Cardiac septum (tissue), 1 donor: ENCODE measurements at places on chromosomes 13 and 19. TPM values are rescaled to one million over a fixed set of nuclear protein-coding genes. Genes with fewer than 3 reads are reported as not detected.

- DNase-seq = peak; percentile 95
Measured at GRCh38 chr19:56838909-56839651, 1.4 kb downstream of the PEG3 start.

GRCh38 chr13:29545988-29546387, 49.5 kb downstream of the SLC7A1 start:
- no peak for DNase-seq

DNA sequence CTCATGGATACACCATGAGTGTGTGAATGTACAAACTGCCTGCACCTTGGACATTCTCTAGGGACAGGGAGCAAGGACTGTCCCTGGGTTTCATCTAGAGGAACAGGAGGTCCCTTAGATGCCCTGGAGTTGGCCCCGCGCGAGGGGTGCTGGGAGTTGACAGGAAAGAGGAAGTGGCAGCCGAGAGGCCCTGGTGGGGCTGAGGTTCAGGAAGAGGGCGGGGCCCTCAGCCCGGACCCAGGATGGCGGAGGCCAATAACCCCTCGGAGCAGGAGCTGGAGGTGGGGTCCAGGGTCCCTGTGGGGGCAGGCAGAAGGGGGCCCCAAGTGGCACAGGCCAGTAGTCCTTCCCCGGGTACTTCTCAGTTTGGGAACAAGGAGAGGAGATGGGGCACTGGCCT, 6.9 kb downstream of the PKN1 start:
- peak; percentile 96 for DNase-seq

DNA sequence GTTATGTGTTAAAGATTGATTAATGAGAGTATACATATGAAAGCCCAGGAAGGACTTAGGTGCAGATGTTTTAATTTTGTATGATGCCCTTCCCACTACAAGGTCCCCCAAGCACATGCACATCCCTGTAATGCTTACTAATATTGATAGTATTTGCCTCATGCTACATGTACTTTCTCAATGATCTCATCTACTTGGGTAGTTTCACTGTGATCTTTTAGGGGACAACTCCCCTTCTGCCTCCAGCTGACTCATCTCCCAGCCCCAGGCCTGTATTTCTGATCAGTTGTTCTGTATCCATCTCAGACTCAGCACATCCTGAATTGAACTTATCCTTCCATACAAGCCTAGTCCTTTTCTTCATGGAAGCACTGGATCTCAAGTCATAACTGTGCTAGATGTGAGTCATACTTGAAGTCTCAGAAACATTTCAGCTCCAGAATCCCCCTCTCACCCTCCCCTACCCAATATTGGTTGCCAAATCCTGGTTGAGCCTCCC, 49.4 kb upstream of the INTS6 start:
- no peak for DNase-seq

DNA sequence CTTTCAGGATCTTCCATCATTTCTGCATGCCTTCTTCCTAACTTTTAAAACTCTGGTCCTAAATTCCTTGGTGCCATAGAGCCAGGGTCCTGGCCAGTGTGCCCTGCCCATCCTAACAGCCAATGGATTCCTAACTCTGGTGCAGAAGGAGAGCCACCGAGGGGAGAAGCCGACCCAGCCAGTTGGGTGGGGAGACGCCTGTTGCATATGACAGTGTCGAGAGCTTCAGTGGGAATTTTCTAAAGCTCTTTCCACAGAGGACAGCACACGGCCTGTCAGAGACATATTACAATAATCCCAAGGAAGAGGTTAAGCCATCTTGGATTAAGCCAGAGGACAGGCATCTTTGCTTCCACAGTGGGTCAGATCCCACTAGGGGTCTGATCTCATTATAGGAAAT, 180.4 kb downstream of the ZNF536 start:
- peak; percentile 43 for DNase-seq

- DNase-seq = no peak
Measured at GRCh38 chr19:48636859-48637448, at the start of gene DBP. DBP (minus strand) TSS chr19:48637379; CDS start chr19:48636994, 385 bp downstream.

- DNase-seq = no peak
Measured at GRCh38 chr19:14059093-14059480, 2.8 kb downstream of the PALM3 start.

DNA sequence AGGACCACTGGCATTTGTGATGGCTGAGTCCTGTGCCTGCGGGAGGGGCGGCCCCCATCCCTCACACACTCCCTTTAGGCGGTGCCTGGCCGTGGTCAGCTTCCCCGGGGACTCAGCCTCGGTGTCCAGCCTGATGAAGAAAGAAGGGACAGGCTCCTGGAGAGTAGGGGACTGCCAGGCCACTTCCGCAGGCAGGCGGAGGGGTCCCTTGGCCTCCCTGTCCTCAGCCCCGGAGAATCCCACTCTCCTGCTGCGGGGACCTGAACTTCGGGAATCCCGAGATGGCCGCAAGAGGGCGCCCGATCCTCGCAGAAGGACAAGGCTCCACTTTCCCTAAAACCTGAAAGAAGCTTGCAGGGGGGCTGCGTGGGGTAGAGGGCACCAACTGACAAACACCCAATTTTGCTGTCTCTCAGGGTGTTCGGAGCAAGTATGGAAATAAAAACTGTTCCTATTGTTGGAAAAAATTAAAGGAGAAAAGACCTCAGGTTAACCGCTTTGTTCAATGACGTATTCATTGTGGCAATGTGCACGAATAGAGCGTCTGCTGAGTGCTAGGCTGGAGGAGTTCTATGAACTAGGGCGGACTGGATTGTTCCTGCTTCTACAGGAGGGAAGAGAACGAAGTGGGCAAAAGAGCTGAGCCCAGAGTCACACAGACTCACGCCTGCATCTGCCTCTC, 297.3 kb downstream of the ZNF536 start:
- DNase-seq = no peak

- DNase-seq = no peak
Measured at GRCh38 chr19:35045667-35046300, 4.3 kb downstream of the HPN start.

DNA sequence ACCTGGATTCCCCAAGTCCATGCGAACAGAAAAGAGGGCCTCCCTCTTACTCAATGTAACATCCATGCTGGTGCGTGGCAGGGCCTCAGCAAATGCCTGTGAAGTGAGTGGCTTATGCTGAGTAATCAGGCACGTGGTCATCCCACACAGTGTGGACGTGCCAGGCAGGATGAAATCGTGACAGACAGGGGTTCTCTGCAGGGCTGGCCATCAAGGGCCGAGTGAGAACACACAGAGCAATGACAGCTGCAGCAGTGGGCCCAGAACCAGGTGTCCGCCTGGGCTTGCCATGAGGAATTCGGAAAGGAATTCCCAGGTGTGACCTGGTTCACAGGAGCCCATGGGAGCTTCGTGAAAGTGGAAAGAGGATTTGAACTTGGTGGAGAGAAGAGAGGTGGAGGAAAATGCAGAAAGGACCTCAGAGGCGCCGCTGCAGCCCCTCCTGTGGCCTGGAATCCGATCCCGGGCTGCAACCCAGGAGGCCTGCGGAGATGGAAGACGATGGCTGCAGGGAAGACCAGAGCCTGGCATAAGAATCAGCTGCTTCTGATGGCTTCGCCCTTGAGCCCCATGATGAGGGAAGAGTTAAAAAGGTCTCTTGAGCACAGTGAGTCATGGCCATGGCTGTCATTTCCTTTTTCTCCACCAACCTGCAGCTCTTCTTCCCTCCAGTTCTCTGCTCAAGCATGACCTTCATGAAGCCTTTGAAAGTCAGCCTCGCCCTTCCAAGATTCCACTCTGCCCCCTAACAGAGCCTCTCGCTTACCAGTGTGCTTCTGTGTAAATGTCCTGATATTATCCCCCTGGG, 34.6 kb upstream of the SOX1 start:
- DNase-seq = no peak

DNA sequence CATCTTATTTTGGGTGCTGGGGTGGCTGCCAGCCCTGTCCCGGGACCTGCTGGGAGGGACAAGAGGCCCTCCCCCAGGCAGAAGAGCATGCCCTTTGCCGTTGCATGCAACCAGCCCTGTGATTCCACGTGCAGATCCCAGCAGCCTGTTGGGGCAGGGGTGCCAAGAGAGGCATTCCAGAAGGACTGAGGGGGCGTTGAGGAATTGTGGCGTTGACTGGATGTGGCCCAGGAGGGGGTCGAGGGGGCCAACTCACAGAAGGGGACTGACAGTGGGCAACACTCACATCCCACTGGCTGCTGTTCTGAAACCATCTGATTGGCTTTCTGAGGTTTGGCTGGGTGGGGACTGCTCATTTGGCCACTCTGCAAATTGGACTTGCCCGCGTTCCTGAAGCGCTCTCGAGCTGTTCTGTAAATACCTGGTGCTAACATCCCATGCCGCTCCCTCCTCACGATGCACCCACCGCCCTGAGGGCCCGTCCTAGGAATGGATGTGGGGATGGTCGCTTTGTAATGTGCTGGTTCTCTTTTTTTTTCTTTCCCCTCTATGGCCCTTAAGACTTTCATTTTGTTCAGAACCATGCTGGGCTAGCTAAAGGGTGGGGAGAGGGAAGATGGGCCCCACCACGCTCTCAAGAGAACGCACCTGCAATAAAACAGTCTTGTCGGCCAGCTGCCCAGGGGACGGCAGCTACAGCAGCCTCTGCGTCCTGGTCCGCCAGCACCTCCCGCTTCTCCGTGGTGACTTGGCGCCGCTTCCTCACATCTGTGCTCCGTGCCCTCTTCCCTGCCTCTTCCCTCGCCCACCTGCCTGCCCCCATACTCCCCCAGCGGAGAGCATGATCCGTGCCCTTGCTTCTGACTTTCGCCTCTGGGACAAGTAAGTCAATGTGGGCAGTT, 8.6 kb downstream of the CALM3 start:
- peak; percentile 70 for DNase-seq

Gene ZAR1L
- total RNA-seq = not detected

Gene CYP2S1
- total RNA-seq = 0.48 TPM

Gene IZUMO2
- not detected for total RNA-seq

Gene KLK3
- not detected for total RNA-seq

Gene ZNF446
- 5.8 TPM for total RNA-seq
